ENCODE measurements at places on chromosomes 2 and 18.

GRCh38 chr18:75202696-75203365, 6.1 kb downstream of the PTGR3 start:
- peaks cover 11% of the 10 kb centered on the region for H3K27me3 ChIP-seq
- no peaks in the 10 kb centered on the region for H3K36me3 ChIP-seq
- H3K4me1 ChIP-seq: peaks cover 12% of the 10 kb centered on the region

DNA sequence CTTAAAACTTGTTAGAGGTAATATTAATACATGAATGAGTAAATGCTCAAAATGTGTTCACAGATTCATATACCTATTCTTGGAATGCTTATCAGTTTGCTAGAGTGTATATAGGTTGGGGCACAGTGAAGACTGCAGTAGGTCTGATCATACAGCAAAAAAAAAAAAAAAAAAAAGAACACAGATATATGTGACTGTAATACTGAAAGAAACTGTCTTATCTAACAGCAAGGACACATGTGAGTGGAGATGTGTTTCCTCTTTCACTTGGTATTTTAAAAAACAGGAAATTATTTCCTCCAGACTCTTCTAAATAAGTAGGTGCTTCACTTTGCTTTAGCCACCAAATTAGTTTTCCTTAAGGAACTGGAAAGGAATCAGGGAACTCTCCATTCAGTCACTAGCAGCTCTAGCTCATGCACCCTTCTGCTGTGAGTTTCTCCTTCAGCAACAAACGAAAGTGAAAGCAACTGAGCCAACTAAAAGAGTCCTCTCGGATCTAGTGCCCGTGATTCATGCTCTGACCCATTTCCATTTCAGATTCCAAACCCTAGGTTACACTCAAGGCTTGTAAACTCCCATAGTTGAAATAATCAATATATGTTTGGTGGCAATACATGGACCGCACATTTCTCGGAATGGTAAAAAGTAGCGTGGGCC, 98.5 kb downstream of the DSEL start:
- no peak overlapping the region for H3K27ac ChIP-seq
- H3K4me3 ChIP-seq: no peak overlapping the region
- no peaks in the 10 kb centered on the region for H3K27me3 ChIP-seq
- H3K36me3 ChIP-seq: no peaks in the 10 kb centered on the region

- no peak overlapping the region for H3K27ac ChIP-seq
- H3K27me3 ChIP-seq: peaks cover 36% of the 10 kb centered on the region
Measured at GRCh38 chr2:46298522-46299353, 1.5 kb downstream of the EPAS1 start.

GRCh38 chr2:46040563-46041155, 256.5 kb upstream of the EPAS1 start:
- H3K27ac ChIP-seq: no peak overlapping the region
- DNase-seq: no peak
- peaks cover 7% of the 10 kb centered on the region for H3K36me3 ChIP-seq
- H3K4me3 ChIP-seq: no peak overlapping the region

DNA sequence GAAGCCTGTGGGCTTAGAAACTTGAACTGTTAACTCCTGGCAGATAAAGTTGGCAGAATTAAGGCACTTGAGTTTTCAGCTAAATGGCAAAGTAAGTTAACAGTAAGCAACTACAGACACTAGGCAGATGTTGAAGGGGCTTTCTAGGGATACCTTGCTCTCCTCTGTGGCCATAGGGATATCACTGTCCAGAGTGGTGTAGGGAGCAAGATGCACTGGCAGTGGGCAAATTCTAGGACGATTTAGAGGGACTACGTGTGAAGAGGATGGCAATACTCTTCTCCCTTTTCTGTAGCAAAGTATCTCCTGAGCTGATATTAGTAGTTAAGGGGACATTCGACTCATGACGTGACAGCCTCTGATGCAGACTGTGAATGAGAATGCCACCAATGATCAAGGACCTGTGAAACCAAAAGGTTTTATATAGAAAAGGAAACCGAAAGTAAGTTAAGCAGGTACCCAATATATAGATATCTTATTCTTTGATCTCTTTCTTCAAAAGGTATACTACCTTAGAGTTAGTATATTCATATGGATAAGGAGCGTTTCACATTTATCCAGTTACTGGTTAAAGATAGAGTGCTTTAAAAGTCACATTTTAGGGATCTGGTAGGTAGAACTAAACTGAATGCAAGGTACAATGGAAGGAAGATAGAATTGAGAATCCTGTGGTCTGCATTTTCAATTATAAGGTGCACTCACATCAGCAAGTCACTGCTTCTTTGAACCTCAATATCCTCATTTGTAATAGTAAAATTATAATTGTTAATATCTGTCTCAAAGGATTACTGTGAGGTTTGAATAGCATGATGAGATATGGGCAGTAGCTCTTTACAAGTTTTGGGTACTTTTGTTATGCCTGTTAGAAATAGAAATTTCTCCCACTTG, 106.4 kb downstream of the KCNH7 start:
- H3K4me1 ChIP-seq: peaks cover 5% of the 10 kb centered on the region
- H3K36me3 ChIP-seq: no peaks in the 10 kb centered on the region
- no peaks in the 10 kb centered on the region for H3K27me3 ChIP-seq
- H3K4me3 ChIP-seq: no peak overlapping the region
- H3K27ac ChIP-seq: no peak overlapping the region

GRCh38 chr2:204871231-204871953, 326.1 kb downstream of the PARD3B start:
- no peak overlapping the region for H3K27ac ChIP-seq
- DNase-seq: no peak
- no peaks in the 10 kb centered on the region for H3K4me1 ChIP-seq
- no peaks in the 10 kb centered on the region for H3K27me3 ChIP-seq
- no peak overlapping the region for H3K4me3 ChIP-seq

- no peak overlapping the region for H3K27ac ChIP-seq
- peak overlapping the region; percentile 67 for H3K4me3 ChIP-seq
- peaks cover 5% of the 10 kb centered on the region for H3K36me3 ChIP-seq
Measured at GRCh38 chr2:224982226-224982625, 60.0 kb downstream of the DOCK10 start.

GRCh38 chr18:10368456-10369453, 85.7 kb upstream of the APCDD1 start:
- H3K4me1 ChIP-seq: peaks cover 19% of the 10 kb centered on the region
- peaks cover 17% of the 10 kb centered on the region for H3K36me3 ChIP-seq
- H3K4me3 ChIP-seq: no peak overlapping the region
- peaks cover 6% of the 10 kb centered on the region for H3K27me3 ChIP-seq
- DNase-seq: no peak

GRCh38 chr2:53786352-53786704, 425 bp downstream of the ASB3 start:
- H3K27ac ChIP-seq: peak overlapping the region; percentile 99
- no peaks in the 10 kb centered on the region for H3K36me3 ChIP-seq
- H3K4me3 ChIP-seq: peak overlapping the region; percentile 98
- peaks cover 2% of the 10 kb centered on the region for H3K27me3 ChIP-seq
- H3K4me1 ChIP-seq: peaks cover 10% of the 10 kb centered on the region

GRCh38 chr2:128736689-128737545, 418.2 kb upstream of the HS6ST1 start:
- peak; percentile 91 for DNase-seq
- H3K4me3 ChIP-seq: no peak overlapping the region
- no peak overlapping the region for H3K27ac ChIP-seq
- H3K36me3 ChIP-seq: no peaks in the 10 kb centered on the region
- H3K4me1 ChIP-seq: peaks cover 21% of the 10 kb centered on the region

- no peak within 1 kb of the TSS for H3K27ac ChIP-seq
- H3K27me3 ChIP-seq: no peaks in the 10 kb centered on the region
- no peak within 1 kb of the TSS for H3K4me3 ChIP-seq
- H3K36me3 ChIP-seq: no peaks in the 10 kb centered on the region
- no peaks in the 10 kb centered on the region for H3K4me1 ChIP-seq
- DNase-seq: no peak
Measured at GRCh38 chr2:113005030-113005509, at the start of gene IL36A. TSS of gene IL36A (plus strand) at chr2:113005459. CDS start at chr2:113005872, 413 bp downstream.

DNA sequence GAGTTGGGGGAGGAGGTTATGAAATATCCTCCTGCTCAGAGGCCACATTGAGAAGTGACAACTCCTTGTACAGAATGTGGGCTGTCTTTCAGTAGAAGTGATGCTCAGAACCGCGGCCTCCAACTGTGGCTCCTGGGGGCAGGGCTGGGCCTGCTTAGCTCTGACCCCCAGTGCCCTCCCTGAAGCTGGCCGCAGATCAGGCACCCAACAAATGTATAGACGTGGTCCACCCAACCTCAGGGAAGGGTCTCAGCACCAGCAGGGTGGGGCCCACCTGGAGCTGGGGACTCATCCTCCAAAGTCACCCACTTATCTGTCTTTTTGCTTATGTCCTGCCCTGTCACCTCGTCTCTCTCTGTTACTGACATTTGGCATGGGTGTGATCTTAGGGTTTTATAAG, 11.1 kb upstream of the BIN1 start:
- no peak for DNase-seq
- no peaks in the 10 kb centered on the region for H3K4me1 ChIP-seq
- H3K36me3 ChIP-seq: peaks cover 19% of the 10 kb centered on the region

DNA sequence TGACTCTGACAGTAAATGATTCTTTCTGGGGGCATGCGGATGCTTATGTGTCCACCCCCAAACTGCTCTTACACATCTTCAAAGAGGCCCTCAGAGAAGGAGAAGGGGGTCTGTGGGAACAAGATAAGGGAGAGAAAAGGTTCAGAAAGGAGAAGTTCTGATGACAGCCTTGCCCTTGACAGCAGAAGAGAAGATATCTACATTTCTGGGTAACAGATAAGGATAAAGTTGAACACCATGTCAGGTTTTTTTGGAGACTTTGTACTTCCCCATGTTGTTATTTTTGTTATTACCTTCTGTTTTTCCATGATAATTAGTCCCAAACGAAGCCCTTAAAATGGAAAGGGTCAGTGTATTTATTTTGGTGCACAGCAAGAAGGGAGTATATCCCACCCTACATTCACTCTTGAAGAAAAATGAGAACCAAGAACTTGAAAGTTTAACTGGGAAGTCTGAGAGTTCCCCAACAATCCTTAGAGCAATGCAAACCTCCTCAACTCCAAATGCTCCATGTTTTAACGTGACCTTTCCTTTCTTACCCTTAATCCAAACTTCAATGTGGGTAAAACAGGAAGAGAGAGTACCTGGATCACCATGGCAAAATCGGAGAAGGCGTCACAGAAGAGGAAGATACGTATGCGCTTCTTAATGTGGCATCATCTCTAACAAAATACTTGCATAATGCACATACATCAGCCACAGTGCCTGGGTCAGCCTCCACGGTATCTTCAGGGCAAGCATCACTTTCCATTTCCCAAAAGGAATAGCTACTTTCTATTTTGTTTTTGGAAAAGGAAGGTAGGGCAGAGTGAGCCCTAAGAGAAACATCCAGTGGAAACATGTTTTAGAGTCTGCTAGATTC, 264.6 kb upstream of the STON1 start:
- H3K4me1 ChIP-seq: peaks cover 13% of the 10 kb centered on the region
- no peak overlapping the region for H3K4me3 ChIP-seq

GRCh38 chr2:6054161-6054671, 362.0 kb downstream of the SOX11 start:
- peaks cover 2% of the 10 kb centered on the region for H3K27me3 ChIP-seq
- DNase-seq: no peak
- peaks cover 40% of the 10 kb centered on the region for H3K4me1 ChIP-seq
- H3K4me3 ChIP-seq: peak overlapping the region; percentile 77

- peaks cover 4% of the 10 kb centered on the region for H3K4me1 ChIP-seq
- no peak overlapping the region for H3K4me3 ChIP-seq
- peaks cover under 1% of the 10 kb centered on the region for H3K27me3 ChIP-seq
- no peaks in the 10 kb centered on the region for H3K36me3 ChIP-seq
- DNase-seq: no peak
Measured at GRCh38 chr18:62438018-62438329, 84.9 kb upstream of the ZCCHC2 start.

- no peak overlapping the region for H3K4me3 ChIP-seq
- peaks cover 22% of the 10 kb centered on the region for H3K36me3 ChIP-seq
- no peaks in the 10 kb centered on the region for H3K27me3 ChIP-seq
- no peaks in the 10 kb centered on the region for H3K4me1 ChIP-seq
Measured at GRCh38 chr18:48238636-48239035, 170.5 kb downstream of the ZBTB7C start.

DNA sequence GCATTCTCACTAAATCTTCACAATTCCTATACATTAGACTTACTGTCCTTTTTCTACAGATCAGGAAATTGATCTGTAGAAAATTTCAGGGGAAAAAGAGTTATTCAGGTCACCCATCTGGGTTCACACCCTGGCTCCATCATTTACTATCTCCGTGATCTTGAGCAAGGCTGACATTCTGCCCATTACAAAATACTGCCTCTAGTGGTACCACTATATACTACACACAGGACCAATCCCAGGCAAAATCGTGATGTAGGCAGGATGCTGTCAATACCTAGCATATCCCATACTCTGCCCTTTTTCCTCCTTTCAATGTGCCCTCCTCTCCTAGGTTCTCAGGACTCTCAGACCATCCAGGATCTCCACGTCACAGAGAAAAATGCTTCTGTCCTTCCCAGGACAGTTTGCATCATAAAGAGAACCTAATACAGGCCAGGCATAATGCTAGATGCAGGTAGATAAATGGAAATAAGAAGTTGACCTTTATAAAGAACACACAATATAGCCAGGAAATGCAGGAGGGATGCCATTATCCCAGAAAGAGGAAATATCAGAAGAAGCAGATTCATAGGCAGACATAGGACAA, 101.9 kb downstream of the CDH20 start:
- no peaks in the 10 kb centered on the region for H3K36me3 ChIP-seq
- DNase-seq: no peak
- no peak overlapping the region for H3K4me3 ChIP-seq
- no peaks in the 10 kb centered on the region for H3K4me1 ChIP-seq
- no peak overlapping the region for H3K27ac ChIP-seq
- peaks cover 2% of the 10 kb centered on the region for H3K27me3 ChIP-seq

GRCh38 chr18:73924836-73925235, 222.8 kb downstream of the FBXO15 start:
- H3K27ac ChIP-seq: no peak overlapping the region
- H3K4me1 ChIP-seq: no peaks in the 10 kb centered on the region
- no peaks in the 10 kb centered on the region for H3K36me3 ChIP-seq
- H3K27me3 ChIP-seq: peaks cover 2% of the 10 kb centered on the region
- DNase-seq: no peak

- peaks cover 4% of the 10 kb centered on the region for H3K27me3 ChIP-seq
- peaks cover 9% of the 10 kb centered on the region for H3K4me1 ChIP-seq
- H3K4me3 ChIP-seq: peak overlapping the region; percentile 6
- no peaks in the 10 kb centered on the region for H3K36me3 ChIP-seq
Measured at GRCh38 chr18:21672521-21673267, 31.9 kb downstream of the ABHD3 start.

DNA sequence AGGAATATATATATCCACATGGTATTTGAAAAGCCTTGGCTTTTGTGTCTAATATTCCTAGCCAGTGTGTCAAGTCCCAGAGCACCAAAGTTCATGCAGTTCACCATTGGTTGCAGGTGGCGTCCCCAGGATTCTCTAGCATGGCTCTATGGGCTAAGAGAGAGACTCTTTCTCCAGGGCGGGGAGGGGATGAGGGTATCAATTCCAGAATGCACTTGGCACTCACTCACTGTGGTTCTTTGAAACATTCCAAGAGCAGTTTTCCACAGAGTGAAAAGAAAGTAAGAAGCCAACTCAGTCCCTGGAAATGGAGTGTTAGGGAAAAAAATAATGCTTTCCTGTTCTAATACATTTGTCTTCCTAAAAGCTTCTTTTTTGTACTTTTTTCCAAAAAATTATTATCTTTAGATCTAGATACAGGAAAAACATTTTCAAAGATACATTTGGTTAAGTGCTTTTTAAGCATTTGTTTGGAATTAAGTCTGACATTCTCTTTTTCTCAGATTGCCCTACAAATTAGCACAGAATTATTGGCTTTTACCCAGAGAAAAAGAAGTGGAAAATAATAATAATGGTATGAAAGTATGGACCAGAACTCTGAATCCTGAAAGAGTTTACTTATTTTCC, 239.9 kb downstream of the PAX3 start:
- peaks cover 2% of the 10 kb centered on the region for H3K27me3 ChIP-seq
- no peaks in the 10 kb centered on the region for H3K36me3 ChIP-seq
- peaks cover 6% of the 10 kb centered on the region for H3K4me1 ChIP-seq
- H3K27ac ChIP-seq: no peak overlapping the region
- no peak for DNase-seq
